Left kidney (tissue), 8 donors: ENCODE measurements at places on chromosomes 11 and 22. TPM values are rescaled to one million over a fixed set of nuclear protein-coding genes. Genes with fewer than 3 reads are reported as not detected.

MRGPRE gene
- not detected for polyA plus RNA-seq

C22orf42 gene
- not detected for polyA plus RNA-seq

CLTCL1 gene
- polyA plus RNA-seq: 6.9 TPM

GAL gene
- 0.23 TPM for polyA plus RNA-seq

MYOD1 gene
- polyA plus RNA-seq: not detected

GRCh38 chr11:48093323-48093722, 113.0 kb downstream of the PTPRJ start:
- DNase-seq: no peak

DNA sequence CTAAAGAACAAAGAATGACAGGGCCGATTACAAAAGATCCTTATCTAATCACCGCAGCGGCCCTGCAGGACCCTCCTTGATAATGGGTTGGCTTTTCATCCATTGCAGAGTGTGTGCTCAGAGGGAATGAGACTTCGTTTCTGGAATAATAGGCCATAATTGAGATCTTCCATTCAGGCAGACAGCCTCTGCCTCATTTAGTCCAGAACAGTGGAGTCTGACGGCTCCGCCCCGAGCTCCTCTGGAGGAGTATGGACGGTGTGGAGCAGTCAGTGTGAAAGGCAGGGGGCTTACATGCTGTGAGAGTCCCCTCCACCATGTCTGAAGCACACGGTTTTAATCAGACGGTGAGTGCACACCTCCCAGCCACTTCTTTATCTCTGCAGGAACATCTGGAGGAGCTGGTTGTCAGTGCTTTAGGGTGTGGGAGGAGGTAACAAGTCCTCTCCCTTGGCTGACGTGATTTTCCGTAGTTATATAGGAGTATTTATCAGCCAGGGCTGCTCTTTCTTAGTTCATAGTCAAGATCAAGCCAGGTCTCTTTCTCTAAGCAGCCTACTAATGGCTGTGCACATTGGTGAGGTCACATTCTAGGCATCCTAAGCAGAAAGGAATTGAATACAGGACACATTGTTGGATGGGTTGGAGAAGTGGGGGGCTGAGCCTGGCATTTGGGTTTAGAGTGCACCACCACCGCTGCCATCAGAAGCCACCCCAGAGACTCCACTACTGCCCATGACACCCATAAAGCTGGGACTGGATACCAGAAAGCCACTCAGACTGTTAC, 1477.9 kb downstream of the TBC1D22A start:
- DNase-seq: no peak

- DNase-seq: no peak
Measured at GRCh38 chr11:33690290-33691065, 10.1 kb downstream of the C11orf91 start.

GRCh38 chr22:19510919-19511341, 13.3 kb downstream of the CLDN5 start:
- DNase-seq: no peak

DNA sequence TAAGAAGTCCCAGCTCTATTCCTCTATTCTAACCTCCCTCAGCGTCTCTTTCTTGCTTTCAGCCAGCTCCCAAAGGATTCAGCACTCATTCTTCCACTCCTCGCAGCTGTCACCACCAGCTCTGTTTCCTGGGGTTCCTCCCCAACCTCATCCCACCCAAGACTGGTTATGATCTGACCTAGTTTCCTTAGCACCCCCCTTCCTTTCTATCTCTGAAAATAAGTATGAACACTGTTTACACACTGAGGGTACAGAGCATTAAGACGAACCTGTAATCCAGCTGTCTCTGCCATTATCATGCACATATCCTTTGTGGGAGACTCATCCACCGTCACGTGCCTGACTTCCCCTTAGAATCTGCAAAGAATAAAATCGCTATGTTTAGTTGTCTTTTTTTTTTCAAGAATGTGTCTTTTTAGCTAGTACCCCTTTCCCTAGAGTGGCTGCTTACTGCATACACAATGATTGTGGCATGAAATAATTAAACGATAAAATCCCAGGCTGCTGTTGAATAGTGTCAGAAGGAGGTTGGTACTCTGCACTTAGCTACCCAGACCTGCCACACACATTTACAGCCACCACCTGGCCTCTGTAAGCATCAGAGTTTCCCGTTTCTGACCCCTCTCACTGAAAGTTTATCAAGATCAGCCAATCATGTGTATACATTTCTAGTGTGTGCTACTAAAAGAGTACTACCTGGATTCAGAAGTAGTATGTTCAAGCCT, 26.9 kb upstream of the CSTF3 start:
- no peak for DNase-seq

GRCh38 chr11:30159546-30159945, 71.3 kb upstream of the FSHB start:
- DNase-seq: no peak

- DNase-seq: no peak
Measured at GRCh38 chr11:72048766-72049460, 31.4 kb downstream of the NUMA1 start.

GRCh38 chr22:19181786-19182471, 3.4 kb upstream of the SLC25A1 start:
- no peak for DNase-seq

GRCh38 chr11:120178561-120179056, 32.2 kb upstream of the OAF start:
- DNase-seq: no peak

- DNase-seq: no peak
Measured at GRCh38 chr11:1208394-1209261, 14.2 kb upstream of the MUC5B start.

GRCh38 chr22:32605576-32605975, 131.0 kb downstream of the FBXO7 start:
- no peak for DNase-seq

DNA sequence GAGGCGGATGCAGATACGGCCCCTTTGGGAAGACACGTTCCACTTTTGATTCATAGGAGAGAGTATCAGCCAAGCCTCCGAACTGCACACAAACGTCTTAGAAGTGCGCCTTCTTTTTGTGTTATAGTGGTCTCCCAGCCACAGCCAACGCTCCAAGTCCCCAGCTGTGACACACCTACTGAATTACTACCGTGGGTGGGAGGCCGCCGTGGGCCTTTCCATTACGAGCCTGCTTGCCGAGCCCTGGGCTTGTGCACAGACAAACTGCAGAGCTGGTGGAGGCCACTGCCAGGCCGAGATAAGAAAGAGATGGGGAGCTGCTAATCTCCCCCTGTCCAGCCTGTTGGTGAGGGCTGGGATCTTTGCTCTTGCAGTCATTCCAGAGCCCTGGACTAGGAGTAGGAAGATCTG, 761 bp downstream of the HMBS start:
- no peak for DNase-seq

DNA sequence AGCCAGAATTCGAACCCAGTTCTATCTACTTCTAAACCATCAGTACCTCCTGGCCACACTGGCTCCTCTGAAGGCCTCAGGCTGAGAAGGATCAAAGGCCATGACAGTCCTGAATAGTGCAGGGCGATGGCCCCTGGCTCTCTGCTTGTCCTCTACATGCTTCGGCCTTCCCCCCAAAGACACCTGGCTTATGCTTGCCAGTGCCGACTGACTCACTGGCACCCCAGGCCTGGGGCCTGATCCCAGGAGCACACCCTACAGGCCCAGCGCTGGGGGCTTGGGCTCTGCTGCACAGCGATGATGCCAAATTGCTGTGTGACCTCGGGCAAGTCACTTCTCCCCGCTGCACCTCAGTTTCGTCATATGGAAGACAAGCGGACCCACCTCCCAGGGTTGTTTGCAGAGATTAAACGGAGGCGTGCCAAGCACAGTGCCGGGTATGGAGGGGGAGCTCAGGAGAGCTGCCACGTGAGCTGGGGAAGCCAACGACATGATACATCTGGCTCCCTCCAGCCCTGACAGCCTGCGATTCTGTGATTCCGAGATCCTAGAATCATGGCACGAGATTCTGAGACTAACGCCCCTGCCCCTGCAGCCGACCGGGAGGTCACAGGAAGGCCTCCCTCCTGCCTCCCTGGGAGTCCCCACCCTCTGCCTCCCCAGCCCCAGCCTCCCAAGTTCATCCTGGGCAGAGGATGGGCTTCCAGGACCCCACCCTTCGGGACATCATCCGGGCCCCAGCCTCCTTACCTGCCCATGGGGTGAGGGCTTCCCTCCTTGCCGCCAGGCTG, 1.0 kb downstream of the SSTR3 start:
- DNase-seq: no peak
